ENCODE measurements at places on chromosomes 13 and 19.

GRCh38 chr13:74669149-74669548 is 534.9 kb upstream of the KLF12 start:
- no peak for DNase-seq

DNA sequence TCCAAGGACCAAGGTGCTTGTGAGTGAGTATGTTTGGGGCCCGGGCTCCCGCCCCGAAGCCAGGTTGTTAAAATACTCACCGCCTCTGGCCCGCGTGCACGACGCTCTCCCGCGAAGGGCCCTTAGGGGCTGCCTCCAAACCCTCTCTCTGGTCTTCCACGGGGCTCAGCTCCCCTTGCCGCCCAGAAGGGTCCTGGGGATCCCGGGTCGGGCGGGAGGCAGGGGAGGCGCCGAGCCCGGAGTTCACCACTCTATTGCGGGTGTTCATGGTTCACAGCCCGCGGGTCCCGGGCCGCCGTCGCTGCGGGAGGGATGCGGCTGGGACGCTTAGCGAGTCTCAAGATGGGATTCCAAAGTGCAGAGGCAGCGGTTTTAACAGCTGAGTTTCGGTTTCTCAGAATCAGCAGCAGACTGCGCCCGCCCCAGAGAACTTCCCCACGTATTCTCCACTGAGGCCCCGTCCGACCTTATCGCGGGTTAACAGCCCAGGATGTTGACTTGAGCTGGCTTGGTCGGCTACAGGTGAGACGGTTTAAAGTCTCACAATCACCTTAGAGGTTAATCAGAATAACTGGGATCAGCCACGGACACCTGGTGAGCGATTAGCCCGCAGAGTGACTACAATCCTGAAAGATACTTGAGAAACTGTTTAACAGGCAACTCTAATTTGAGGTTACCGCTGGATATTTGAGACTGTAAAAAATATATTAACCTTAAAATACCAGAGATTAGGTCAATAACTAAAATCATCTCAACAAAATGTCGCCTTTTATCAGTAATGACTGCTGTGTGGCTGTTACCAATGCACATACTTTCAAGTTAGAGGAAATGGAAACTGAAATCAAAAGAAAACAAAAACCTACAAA is at the start of gene EPSTI1:
Gene EPSTI1, minus strand, starts transcription at position 344 of the 866 bp plus-strand sequence. Its CDS starts 76 bp downstream, at position 268.
- DNase-seq, result peak; percentile 80

DNA sequence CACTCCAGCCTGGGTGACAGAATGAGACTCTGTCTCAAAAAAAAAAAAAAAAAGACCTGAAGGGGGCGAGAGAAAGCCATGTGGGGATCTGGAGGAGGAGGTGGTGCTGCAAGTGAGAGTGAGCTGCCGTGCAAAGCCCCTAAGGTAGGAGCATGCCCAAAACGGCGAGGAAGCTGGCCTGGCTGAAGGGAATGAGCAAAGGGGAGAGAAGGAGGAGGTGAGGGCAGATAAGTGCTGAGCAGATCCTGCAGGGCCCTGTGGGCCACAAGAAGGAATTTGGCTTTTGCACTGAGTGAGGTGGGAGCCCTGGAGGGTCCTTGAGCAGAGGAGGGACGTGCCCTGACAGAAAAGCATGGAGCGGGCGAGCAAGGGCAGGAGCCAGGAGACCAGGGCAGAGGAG is 19.4 kb upstream of the ADGRE5 start:
- no peak for DNase-seq

GRCh38 chr19:35142606-35143230 is 337 bp upstream of the FXYD7 start:
- DNase-seq, result peak; percentile 60

DNA sequence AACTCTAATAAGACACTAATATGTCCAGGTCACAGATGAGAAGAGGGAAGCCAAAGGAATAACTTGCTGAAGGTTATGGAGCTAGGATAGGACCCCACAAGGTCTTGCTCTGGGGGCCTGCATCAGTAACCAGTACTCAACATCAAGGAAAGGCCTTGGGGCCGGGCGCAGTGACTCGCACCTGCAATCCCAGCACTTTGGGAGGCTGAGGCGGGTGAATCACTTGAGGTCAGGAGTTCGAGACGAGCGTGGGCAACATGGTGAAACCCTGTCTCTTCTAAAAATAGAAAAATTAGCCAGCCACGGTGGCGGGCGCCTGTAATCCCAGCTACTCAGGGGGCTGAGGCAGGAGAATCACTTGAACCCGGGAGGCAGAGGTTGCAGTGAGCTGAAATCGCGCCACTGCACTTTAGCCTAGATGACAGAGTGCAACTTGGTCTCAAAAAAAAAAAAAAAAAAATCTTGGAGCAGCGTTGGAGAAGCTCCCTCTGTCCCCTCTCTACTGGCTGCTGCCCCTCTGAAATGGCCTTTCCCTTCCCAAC is 1.8 kb downstream of the LONP1 start:
- no peak for DNase-seq

DNA sequence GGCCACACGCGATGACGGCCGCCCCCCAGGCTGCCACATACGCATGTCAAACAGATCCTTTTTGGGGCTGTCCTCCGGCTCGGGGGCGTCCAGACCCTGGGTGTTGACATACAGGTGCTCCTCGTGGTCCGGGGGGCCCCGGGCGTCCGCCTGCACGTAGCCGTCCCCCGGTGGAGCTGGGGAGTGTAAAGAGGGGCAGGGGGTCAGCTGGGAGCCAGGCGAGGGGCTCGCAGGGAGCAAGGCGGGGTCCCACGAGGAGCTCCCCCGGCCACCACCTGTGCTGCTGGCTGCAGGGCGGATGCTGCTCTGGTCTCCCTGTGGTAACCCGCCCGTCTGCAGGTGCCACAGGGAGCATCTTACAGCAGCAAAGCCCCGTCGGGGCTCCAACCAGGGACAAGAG is 16.1 kb upstream of the C2CD4C start:
- DNase-seq, result no peak

GRCh38 chr19:47779524-47780214 is 1.2 kb downstream of the SELENOW start:
- DNase-seq, result no peak

- DNase-seq, result peak; percentile 41
These were observed 32.2 kb downstream of the DEDD2 start for GRCh38 chr19:42185277-42185676.

GRCh38 chr19:19406878-19407632 is 1.6 kb downstream of the GATAD2A start:
- DNase-seq, result peak; percentile 17

GRCh38 chr13:97719736-97720135 is 233.7 kb upstream of the IPO5 start:
- DNase-seq, result no peak

DNA sequence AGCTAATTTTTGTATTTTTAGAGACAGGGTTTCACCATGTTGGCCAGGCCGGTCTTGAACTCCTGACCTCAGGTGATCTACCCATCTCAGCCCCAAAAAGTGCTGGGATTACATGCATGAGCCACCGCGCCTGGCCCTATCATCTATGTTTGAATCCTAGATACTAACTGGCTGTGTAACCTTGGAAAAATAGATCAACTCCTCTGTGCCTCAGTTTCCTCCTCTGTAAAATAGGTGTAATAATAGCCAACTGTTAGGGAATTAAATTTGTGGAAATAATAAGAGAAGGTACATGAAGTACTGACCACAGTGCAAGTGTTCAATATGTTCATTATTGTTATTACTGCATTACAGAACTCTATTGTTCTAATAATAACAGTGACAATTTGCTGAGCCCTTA is 4.3 kb downstream of the SPTBN4 start:
- no peak for DNase-seq

DNA sequence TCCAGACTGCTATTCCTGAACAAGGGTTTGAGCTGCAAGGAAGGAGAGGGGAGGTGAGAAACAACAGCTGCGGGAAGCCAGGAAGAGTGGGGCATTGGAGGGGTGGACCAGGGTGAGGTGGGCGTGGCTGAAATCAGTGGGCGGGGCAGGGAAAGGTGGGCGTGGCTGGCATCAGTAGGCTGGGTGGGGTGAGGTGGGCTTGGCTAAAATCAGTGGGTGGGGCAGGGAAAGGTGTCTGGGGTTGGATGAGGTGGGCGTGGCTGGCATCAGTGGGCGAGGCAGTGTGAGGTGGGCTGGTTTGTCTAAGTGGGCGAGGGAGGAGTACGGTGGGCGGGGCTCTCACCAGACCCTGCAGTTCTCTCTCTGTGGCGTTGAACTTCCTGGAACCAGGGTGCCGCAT is 87.6 kb downstream of the MUC16 start:
- DNase-seq, result no peak

- no peak for DNase-seq
These were observed 9.1 kb downstream of the CACTIN start for GRCh38 chr19:3617463-3617862.

DNA sequence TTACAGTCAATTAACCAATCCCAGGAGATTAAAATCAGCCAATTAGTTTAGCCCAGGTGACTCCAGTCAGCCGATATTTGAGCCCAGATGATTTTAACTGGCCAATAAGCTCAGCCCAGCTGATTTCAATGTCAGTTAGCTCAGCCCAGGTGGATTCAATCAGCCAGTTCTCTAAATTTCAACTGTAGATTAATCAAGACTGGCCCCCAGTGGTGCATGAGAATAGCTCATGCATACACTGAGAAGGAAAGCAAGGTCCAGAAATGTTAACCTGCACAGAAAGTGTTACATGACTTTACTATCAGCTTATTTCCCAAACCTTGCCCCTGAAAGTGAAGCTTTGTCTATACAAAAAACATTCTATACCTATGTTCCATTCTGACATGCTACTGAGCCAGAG is 55.4 kb upstream of the ZNF724 start:
- DNase-seq, result no peak

- no peak for DNase-seq
These were observed 74.7 kb downstream of the SPACA7 start for GRCh38 chr13:112450904-112451240.

DNA sequence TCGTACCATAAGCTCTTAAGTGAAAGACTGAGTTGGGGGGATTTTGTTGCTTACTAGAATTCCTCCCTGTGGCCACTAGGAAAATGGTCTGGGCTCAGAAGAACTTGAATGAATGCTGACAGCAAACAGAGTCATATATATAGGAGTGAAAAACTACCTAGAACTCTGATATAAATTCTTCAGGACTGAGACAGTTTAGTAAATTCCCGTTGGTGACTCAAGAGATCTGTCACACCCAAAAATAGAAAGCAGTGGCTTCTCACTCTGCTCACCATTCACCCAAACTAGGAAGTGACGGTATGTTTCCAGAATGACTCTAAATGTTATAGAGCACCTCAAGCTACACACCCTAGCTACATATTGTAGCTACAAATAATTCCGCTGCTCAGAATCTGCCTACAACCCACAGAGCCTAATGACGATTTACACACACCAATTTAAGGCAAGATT is 116.2 kb downstream of the TBC1D4 start:
- peak; percentile 43 for DNase-seq

DNA sequence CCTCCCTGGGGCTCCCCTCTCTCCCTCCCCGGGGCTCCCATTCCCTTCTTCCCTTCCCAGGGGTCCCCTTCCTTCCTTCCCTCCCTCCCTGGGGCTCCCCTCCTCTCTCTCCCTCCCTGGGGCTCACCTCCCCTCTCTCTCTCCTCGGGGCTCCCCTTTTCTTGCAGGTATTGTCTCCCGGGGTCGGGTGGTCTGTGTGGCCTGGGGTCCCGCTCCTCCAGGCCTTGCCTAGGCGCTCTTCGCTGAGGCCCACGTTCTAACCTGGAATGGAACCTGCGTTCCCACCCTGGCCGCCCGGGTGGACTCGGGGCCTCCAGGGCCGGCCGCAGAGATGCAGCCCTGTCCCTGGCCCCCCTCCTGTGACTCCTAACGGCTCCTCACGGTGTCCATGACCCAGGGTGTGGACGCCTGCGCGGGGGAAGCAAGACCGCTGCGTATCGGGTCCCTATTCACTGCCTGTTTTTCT is 940 bp upstream of the DCUN1D2 start:
- no peak for DNase-seq

DNA sequence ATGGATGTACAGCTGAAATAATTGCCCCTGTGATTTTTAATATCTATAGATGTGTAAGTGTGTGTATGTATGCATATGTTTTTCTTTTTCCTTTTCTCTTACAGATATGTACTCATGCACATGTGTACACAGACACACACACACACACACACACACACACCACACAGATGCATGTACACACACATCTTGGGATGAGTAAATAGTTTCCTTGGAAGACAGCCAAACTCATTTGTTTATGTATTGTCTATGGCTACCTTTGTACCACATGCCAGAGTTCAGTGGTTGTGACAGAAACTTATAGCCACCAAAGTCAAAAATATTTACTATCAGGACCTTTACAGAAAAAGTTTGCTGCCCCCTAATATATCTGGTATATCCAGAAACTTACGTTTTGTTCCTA is 192.6 kb downstream of the MAB21L1 start:
- no peak for DNase-seq

DNA sequence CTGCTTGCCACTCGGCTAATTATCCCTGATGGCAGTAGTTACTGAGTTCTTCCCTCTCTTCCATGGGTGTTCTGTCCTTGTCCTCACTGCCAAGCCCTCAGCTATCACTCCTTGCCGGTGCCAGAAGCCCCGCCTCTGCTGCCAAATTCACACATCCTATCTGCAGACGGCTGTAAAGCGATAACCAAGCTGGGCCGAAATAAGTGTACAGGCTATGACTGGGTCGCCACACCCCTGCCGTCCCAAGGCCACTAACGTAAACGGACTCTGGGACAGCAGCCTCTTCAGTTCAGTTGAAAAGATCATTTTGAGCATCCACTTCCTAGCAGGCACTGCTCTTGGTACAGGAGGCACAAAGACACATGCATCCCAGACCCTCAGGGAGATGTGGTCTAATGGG is 13.3 kb downstream of the SLC7A1 start:
- DNase-seq, result no peak

- no peak for DNase-seq
These were observed 43.9 kb downstream of the SIAH3 start for GRCh38 chr13:45807520-45808099.

DNA sequence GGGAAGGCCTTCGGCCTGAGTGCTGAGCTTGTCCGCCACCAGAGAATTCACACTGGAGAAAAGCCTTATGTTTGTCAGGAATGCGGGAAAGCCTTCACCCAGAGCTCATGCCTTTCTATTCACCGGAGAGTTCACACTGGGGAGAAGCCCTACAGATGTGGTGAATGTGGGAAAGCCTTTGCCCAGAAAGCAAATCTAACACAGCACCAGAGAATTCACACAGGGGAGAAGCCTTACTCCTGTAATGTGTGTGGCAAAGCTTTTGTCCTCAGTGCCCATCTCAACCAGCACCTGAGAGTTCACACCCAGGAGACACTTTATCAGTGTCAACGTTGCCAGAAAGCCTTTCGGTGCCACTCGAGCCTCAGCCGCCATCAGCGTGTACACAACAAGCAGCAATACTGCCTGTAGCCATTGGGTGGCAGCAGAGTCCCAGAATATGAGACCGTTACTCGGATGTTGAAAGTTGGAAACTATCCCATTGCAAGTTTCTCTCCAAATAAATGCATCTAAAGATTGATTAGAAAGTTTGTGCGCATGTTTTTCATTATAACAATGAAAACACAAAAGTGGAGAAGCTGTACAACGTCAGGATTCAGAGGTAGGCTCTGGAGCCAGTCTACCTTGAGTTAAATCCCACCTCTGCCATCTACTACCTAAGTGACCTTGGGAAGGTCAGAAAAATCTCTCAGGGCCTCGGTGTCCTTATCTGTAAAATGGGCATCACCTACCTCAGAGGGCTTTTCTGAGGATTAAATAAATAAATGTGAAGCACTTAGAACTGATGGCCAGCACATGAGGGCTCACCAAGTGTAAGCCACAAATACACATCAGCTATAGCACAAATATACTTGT is 21.1 kb downstream of the ZNF473 start:
- no peak for DNase-seq

- peak; percentile 52 for DNase-seq
These were observed 6.1 kb downstream of the DHRS12 start for GRCh38 chr13:51797664-51798488.
